ENCODE measurements at places on chromosomes 1 and 21.

GRCh38 chr1:94384485-94385265 is 33.5 kb upstream of the ABCD3 start:
- no peak for DNase-seq

GRCh38 chr1:176926330-176927086 is 238.0 kb downstream of the ASTN1 start:
- no peak for DNase-seq

- DNase-seq: no peak
Measured at GRCh38 chr1:232477728-232478127, 152.2 kb downstream of the SIPA1L2 start.

DNA sequence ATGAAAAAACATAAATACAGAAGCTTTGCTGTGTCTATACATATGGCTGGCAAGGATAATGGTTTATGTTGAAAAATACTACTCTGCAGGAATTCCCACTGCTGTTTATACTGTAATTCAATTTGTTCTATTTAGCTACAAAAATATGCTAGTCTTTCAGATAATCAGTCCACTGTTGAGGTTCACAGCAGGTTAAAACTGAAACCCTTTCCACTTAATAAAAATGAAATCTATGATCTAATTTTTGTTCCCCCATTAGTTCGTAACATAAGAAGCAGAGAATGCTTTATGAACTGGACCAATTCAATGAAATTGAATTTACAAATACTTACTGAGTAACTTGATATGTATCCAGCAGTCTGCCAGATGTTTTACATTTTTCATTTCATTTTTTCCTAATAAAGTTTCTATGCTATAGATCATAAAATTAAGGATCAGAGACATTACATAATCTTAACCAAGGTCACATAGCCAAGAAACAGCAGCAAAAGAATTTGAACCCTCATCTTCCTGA is 360.1 kb upstream of the BEND5 start:
- no peak for DNase-seq

DNA sequence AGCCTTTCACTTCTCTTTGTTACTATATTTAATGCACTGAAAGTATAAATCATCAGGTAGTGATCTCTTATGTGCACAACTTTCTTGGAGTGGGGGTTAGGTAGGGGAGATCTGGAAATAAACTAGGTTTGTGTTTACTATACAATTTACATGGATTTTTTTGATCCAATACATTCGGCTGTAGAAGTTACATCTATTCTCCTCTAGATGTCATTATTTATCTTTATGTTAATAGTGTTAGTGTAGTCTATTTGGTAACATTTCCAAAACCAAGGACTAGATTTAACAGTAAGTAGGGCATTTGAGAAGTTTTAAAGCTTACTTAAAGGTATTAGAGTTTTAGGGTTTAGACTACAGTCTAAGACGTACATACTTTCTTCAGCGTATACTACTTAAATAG is 5.4 kb downstream of the VPS45 start:
- peak; percentile 23 for DNase-seq

GRCh38 chr1:184919892-184920291 is 54.4 kb downstream of the NIBAN1 start:
- no peak for DNase-seq

- DNase-seq: no peak
Measured at GRCh38 chr1:63103682-63104081, 218.7 kb upstream of the FOXD3 start.

- no peak for DNase-seq
Measured at GRCh38 chr1:110283677-110284076, 55.5 kb upstream of the RBM15 start.

DNA sequence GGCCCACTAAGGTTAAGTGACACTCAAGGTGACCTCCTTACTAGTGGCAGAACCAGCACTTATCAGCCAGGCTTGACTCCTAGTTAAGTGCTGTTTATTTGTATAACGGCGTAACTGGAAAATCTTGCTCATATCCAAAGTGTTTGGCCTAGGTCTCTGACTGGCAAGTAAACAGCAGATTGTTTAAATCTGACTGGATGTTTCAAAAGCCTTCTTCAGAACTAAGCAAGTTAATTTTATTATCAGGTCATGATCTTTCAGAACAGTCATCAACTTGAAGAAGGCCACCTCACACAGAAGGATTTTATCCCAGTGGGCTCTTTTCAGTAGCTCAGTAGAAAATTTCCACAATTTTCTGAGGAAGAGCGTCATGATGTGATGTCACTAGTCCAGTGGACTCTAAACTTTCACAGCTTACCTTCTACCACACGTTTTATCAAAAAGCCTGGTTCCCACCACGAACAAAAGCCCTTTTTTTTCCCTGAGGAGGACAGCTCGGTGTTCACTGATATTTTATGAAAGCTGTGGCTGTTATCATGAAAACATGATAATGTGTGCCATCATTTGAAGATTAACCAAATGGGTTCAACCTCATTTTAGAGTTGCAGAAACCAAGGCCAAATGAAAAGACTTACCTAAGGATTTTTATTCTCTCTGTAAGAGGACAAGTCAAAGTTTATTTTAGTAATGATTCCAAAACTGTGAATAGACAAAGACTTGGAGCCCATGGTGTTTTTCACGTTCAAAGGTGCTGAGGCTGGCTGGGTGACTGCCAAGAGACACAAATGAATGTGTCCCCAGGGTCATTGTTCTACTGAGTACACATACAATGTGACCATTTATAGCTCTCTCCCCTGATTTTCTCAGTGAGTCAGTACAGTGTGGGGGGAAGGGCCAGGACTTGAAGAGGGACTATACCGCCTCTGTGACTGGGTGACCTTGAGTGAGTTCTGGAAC is 9.1 kb downstream of the SGIP1 start:
- peak; percentile 14 for DNase-seq

DNA sequence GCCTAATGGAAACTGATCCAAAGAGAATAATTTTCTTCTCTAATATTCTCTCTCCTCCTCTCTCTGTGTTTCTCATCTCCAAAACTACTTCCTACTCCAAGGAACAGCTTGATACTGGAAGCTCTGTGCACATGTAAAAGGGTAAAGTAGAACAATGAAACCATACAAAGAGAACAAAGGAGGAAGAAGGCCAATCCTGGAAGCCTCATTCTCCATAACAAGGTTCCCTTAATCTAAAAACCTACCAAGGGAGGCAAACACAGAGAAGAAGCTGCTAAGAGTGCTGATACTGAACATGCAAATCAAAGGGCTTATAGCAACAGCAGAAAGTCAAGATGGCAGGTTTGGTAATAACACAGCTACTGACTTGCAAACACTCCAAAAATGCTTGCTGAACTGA is 44.4 kb downstream of the SIPA1L2 start:
- DNase-seq: no peak

- DNase-seq: no peak
Measured at GRCh38 chr21:34648739-34649297, 20.0 kb upstream of the CLIC6 start.

DNA sequence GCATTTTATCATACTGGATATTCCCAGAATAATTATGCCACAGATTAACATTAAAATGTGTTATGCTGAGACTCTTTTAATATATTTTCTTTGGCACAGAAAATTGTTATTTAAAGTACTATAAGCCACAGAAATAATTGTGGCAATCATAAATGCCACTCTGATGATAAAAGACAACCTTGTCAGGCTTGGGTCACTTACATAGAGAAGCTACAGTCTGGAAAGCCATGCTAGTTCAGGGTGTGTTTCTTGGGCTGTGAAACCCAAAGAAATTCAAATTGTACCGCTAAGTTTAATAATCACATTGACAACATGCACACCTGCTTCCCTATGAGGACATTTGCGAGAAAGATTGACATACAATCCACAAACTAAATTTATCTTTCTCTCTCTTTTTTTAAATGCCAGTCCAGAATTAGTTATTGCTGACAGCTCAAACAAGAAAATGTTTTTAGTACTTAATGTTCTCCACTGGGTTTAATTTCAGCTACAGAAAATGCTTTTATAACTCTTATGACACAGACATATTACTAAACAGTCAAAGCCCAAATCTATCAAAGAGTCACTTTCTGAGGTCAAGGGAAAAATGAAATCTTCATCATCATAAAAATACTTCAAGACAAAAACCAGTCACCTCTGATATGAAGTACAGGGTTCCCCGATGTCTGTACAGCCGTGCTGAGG is 38.7 kb downstream of the TTC13 start:
- no peak for DNase-seq

DNA sequence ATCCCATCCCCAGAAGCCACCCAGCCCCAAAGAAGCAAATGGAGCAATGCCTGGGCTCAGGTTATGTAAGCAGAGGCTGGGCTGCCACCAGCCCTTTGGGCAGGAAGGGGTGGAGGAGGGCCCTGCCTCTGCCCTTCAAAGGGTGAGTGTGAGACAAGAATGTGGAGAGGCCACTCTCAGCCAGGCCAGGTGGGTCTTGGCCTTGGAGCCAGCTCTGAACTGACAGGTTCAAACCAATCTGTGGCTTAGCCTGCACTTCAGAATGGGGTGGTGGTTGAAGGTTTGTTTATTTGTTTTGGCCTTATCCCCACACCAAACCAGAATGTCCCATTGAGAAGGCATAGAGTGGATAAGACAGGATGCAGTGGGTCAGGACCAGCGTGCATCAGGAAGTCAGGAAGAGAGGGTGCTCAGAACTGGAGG is 29.8 kb downstream of the C1orf116 start:
- DNase-seq: no peak

DNA sequence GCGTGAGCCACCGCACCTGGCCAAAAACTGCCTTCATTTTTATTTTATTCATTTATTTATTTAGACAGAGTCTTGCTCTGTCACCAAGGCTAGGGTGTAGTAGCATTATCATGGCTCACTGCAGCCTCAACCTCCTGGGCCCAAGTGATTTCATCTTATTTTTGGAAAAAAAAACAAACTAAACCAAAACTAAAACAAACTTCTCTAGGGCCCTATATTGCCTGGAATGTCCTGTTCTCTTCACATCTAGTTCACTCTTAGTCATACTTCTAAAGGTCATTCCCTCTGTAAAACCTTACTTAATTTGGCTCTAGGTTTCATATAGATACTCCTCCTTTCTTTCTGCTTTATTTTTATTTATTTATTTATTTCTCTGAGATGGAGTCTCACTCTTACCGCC is 15.6 kb downstream of the RPS27 start:
- DNase-seq: no peak

GRCh38 chr1:39196244-39197215 is 8.0 kb upstream of the MACF1 start:
- DNase-seq: no peak

DNA sequence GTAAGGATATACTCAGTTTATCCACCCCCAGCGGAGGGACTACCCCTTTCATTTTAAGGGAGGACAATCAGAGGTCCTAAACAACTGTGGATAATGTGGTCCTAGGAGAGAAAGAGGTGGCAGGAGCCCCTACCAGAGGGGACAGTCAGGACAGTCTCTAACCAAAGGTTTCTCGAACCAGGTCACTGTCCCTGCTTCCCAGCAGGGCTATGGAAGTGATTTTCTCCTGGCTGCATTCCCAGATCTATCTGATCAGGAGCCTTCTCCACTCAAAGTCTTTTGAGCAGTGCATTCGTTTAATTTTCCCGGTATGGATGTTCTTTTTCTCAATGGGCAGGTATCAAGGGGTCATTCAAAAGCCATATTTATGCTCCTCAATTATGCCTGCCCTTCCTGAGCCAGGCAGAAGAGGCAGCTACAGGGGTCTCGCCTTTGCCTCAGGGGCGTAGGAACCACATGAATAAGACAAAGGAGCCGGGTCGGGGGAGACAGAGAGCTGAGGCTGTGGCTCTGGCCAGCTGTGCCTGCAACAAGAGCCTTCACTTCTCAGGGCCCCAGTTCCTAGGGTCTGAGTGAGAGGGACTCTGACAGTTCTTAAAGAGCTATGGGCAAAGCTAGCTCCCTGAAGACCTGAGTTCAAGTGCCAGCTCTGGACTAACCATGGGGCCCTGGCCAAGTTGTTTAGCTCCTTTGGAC is 62.5 kb upstream of the DMRTB1 start:
- DNase-seq: no peak

- no peak for DNase-seq
Measured at GRCh38 chr1:193856261-193856660, 669.8 kb upstream of the B3GALT2 start.

- DNase-seq: no peak
Measured at GRCh38 chr1:212622467-212622866, 13.9 kb downstream of the ATF3 start.

DNA sequence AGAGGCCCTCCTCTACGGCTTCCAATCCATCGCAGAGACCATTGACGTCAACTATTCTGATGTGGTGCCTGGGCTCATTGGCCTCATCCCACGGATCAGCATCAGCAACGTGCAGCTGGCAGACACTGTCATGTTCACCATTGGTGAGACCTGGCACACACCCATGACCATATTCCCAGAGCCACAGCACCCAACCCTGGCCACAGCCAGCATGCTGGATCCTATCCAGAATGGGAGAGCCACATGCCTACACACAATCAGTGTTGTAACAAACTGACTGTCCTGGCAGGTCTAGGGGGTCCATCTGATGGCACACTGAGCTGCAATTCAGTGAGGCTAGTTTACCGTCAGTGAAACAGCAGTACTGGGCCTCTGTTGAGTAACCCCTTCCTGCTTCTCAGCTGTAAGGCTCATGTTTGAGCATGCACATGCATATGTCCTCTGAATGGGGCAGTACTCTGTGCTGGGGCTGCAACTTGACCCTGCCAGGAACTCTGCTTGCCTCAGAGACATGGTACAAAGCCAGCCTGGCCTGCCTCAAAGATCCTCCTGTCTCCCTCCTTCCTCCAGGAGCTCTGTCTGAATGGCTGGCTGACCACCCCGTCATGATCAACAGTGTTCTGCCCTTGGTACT is 10.8 kb downstream of the IPO13 start:
- DNase-seq: no peak

DNA sequence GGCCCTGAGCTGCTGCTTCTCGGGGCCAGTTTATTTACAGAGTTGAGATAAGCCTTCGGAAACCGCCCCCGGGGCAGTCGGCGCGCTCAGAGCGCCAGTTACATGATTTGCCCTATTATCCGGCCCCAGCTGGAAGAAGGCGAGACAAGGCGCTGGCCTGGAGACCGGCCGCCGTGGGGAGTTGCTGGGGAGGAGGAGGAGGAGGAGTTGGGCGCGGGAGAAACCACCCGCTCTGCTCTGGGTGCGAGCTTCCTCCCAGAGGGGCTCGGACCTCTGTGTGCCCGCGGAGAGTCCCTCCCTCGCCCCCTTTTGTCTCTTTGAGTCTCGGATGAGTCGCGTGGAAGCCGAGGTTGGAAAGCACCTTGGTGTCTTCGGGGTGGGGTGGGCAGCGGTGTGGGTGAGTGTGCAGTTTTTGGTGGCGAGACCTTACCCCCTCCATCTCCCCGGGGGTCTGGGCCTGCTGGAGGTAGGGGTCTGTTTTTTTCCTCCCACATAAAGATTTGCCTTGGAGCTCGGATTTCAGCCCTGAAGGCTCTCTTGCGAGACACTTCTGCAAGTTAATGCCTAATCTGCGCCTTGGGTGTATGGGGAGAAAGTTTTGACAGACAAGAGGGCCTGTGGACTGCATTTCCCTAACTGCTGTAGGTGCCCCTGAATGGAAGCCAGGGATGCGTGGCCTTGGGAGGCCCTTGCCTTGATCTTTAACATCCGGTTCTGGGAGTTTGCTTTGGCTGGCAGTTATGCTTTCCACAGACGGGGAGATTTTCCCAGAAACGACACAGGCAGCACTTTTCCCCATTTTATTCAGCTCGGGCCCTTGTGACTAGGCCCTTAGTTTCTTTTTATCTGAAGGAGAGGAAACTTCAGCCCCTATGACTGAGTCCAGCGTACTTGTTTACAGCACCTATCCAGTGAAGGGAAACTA is 80.0 kb downstream of the NDUFS5 start:
- DNase-seq: peak; percentile 45

- DNase-seq: no peak
Measured at GRCh38 chr1:222777463-222777862, 37.4 kb upstream of the DISP1 start.

All from frontal cortex (tissue), 4 donors.